ENCODE measurements at places on chromosomes 1 and 21. TPM values are rescaled to one million over a fixed set of nuclear protein-coding genes. Genes with fewer than 3 reads are reported as not detected.

The NOS1AP gene
- total RNA-seq, result 16.6 TPM

The BGLAP gene
- total RNA-seq, result 1.9 TPM

The ITLN2 gene
- total RNA-seq, result not detected

The ICOSLG gene
- total RNA-seq, result 0.31 TPM

The RBM34 gene
- total RNA-seq, result 43.5 TPM

The KANK4 gene
- 0.63 TPM for total RNA-seq

The PYHIN1 gene
- not detected for total RNA-seq

The SELENON gene
- total RNA-seq, result 20.7 TPM

The SYT11 gene
- total RNA-seq, result 174 TPM

The SMYD2 gene
- total RNA-seq, result 45.4 TPM

The CCDC27 gene
- not detected for total RNA-seq

The PLA2G2D gene
- total RNA-seq, result not detected

The CHTOP gene
- total RNA-seq, result 129 TPM

The RNF186 gene
- total RNA-seq, result not detected

The GPR161 gene
- total RNA-seq, result 117 TPM

The GUCA2A gene
- not detected for total RNA-seq

The GIPC2 gene
- total RNA-seq, result 0.31 TPM

The GNG4 gene
- total RNA-seq, result 32.2 TPM

The AMY1B gene
- not detected for total RNA-seq

The B4GALT2 gene
- 82.0 TPM for total RNA-seq

The ZBTB8A gene
- total RNA-seq, result 28.8 TPM

The TRAF3IP3 gene
- total RNA-seq, result not detected

The FTCD gene
- total RNA-seq, result 2.2 TPM

The CLCA1 gene
- not detected for total RNA-seq

The PSMB2 gene
- 22.2 TPM for total RNA-seq

The AMY2A gene
- total RNA-seq, result not detected
